ENCODE measurements at places on chromosomes 16 and 17. TPM values are rescaled to one million over a fixed set of nuclear protein-coding genes. Genes with fewer than 3 reads are reported as not detected.

The MSI2 gene
- total RNA-seq = 129 TPM

The TMEM235 gene
- not detected for total RNA-seq

The TP53TG3F gene
- not detected for total RNA-seq

The CRYM gene
- total RNA-seq = not detected

The TNFRSF13B gene
- not detected for total RNA-seq

Measured in CD4-positive, alpha-beta T cell (primary cell).